ENCODE measurements at places on chromosomes 11 and 22. TPM values are rescaled to one million over a fixed set of nuclear protein-coding genes. Genes with fewer than 3 reads are reported as not detected.

Gene CLCF1
- 5.4 TPM for total RNA-seq

DNA sequence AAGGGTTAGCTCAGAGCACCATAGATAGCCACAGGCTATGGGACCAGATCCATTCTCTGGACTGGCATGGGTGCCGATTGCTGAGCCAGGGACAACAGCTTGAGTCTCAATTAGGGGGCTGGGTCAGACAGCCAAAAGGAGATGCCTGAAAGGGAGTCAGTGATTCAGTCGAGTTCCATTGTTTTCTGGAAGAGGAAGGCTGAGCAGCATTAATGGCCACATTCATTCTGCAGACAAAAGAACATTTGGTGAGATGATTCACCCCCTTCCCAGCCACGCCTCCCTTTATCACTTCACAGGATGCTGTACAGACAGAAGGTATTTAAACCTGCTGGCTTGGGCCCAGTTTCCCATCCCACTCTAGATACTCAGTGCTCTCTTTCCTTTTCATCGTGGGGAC is 131.9 kb downstream of the ADAMTS15 start:
- DNase-seq: no peak

GRCh38 chr22:44413211-44413610 is 84.8 kb downstream of the RTL6 start:
- no peak for DNase-seq

Gene C22orf15
- total RNA-seq: 1.5 TPM

Gene ZNF215
- total RNA-seq: not detected

DNA sequence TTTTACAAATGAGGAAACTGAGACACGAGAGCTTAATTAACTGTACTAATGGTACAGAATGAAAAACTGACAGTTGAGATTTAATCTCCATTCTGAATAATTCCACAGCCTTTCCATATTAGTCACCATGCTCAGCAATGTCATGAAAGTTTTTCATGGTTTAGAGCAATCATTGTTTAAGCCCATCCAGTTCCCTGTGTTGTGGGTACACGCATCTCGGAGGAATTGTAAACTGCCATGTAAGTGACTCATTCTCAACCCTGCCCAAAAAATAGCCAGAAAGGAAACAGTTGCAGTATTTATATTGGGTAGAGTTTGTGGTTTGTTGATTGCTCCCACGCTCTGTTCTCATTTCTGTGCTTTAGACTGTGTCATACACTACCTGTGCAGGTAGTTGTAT is 1790.8 kb downstream of the LRRC4C start:
- no peak for DNase-seq

Gene TMEM151A
- not detected for total RNA-seq

- no peak for DNase-seq
Measured at GRCh38 chr22:26066534-26066933, 102.7 kb upstream of the SEZ6L start.

DNA sequence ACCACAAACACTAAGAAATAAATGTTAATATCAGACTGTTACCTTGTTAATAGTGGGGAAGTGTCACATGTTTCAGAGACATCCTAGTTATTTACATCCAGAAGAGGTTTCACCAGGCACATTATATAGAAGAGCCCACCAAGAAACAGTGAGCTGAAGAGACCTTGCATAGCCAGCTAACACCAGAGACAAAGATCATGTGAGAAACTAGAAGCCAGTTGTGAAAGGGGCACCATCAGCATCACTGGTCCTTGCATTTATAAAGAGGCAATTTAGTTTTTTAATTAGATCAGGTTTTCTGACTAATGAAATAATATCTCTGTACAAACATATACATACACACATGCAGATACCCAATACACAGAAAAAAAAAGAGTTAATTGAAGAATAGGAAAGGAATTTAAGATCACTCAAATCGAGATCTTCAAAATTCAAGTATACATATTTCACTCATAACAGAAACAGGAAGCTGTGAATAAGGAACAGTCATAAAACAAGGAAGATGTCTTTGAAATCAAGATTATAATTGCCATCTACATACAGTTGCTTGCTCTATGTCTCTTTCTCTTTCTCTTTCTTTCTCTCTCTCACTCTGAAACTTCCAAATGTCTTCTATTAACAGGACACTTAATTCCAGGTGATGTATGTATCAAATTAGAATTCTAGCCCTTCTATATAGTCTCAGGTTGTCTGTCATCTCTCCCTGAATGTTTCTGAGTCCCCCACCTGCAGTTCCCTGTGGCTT is 348.7 kb downstream of the ETS1 start:
- DNase-seq: no peak

Gene CHCHD10
- 44.7 TPM for total RNA-seq

Gene SLC5A1
- not detected for total RNA-seq

- DNase-seq: no peak
Measured at GRCh38 chr22:30246814-30247376, 336 bp upstream of the LIF start.

Gene MED17
- 73.2 TPM for total RNA-seq

- DNase-seq: no peak
Measured at GRCh38 chr11:10490398-10491241, 35.6 kb downstream of the AMPD3 start.

Gene GSTP1
- total RNA-seq: 134 TPM

GRCh38 chr11:92224407-92225124 is at the start of gene FAT3:
Gene FAT3, plus strand, starts transcription at chr11:92224818. Its CDS starts 127,295 bp downstream, at chr11:92352113.
- no peak for DNase-seq

Gene DNAJC24
- 27.1 TPM for total RNA-seq

Gene SCGB1A1
- not detected for total RNA-seq

DNA sequence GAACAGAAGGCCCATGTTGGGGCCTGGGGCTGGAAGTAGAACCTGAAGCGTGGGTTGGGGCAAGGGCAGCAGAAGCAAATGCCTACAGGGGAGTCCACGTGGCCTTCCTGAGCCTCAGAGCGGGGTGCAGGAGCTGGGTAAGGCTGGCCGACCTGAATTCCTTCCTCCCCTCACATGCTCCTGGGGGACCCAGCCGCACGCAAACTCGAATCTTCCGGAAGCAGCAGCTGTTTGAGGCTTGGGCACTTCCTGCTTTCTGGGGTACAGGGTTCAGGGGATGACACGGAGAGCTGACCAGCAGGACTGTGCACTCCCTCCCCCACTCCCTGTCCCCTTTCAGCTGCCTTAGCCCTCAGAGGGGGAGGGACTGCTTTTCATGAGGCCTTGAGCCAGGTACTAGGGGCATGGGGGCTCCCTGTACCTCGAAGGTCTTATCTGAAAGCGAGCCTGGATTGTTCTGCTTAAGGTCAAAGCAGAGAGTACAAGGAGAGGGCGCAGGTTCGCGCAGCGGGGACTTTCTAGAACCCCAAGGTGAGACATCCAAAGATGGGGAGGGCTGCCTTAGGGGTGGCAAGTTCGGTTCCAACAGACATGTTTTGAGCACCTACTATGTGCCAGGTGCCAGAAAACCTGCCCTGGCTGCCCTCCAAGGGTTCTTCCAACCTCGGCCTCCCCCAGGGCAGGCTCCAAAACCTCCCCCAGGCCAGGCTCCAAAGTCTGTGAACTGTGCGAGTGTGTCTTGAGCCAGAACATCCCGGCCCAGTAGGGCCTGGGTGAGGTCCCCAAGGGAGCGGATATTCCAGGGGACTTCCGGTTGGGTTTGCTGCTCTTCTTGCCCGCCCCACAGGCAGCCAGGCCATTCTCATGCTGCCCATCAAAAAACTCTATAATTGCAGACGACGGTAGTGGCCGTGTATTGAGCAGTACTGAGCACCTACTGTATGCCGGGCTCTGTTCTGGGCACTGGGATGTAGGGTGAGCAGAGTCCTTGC is 1.7 kb downstream of the NCF4 start:
- no peak for DNase-seq

Gene PRDM10
- total RNA-seq: 11.5 TPM

- DNase-seq: no peak
Measured at GRCh38 chr11:15594607-15595006, 479.9 kb downstream of the INSC start.

Gene MUC6
- not detected for total RNA-seq

Gene MUC5AC
- total RNA-seq: not detected

GRCh38 chr22:32204856-32205722 is at the start of gene RFPL2:
Gene RFPL2, minus strand, starts transcription at chr22:32205073. Its CDS starts 2,622 bp downstream, at chr22:32202451.
- peak; percentile 26 for DNase-seq

GRCh38 chr22:21673534-21674321 is 7.9 kb downstream of the PPIL2 start:
- no peak for DNase-seq

DNA sequence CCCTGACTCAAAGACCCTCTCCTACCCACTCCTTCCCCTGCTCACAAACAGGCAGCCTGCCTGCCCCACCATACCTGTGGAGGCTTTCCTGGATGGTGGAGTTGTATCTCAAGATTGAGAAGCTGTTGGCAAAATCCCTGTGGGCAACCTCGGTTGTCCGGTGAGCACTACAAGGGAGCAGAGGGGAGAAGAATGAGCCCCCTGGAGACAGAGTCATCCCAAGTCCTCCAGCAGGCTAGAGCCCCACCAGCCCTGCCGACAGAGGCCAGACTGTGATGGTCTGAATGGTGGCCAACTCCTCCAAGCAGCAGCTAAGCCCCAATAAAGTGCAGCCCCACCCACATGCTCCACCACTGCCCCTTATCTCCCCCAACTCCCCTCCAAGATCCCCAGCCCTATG is 17.5 kb downstream of the TMPRSS13 start:
- no peak for DNase-seq

Gene APOA1
- total RNA-seq: 0.75 TPM

Data from CD4-positive, alpha-beta memory T cell (primary cell).